CD4-positive, alpha-beta memory T cell (primary cell): ENCODE measurements at places on chromosomes 5 and 9. TPM values are rescaled to one million over a fixed set of nuclear protein-coding genes. Genes with fewer than 3 reads are reported as not detected.

Gene OR1N2
- polyA plus RNA-seq, result not detected

Gene SGCD
- polyA plus RNA-seq, result not detected

Gene SLC27A6
- not detected for polyA plus RNA-seq

Gene EFCAB9
- not detected for polyA plus RNA-seq

Gene TAF1L
- polyA plus RNA-seq, result not detected

Gene SLC24A2
- polyA plus RNA-seq, result not detected
